ENCODE measurements at places on chromosomes 7 and 10.

- no peak for DNase-seq
These were observed 16.4 kb downstream of the ITGA8 start for GRCh38 chr10:15703151-15703880.

GRCh38 chr7:88965371-88965770 lies 169.8 kb upstream of the TEX47 start:
- DNase-seq: no peak

DNA sequence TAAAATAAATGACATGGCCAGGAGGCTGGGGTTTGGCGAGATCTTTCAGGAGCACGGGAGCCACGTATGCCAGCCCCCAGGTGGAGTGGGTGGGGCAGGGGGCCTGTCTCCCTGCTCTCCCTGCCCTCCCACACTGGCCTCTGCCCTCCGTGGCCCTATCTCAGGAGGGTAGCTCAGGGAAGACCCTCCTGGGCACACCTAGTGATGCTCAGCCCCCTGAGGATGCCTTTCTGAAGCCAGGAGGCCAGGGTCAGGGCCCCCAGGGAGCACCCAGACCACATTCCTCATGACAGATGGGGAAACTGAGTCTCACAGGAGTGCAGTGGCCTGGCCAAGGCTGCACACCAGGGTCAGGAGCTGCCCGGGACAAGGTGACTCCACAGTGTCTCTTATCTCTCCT lies 223.4 kb downstream of the ELFN1 start:
- no peak for DNase-seq

- DNase-seq: no peak
These were observed 5.5 kb downstream of the IL15RA start for GRCh38 chr10:5971886-5972285.

GRCh38 chr10:49107111-49107886 lies 8.0 kb downstream of the VSTM4 start:
- no peak for DNase-seq

DNA sequence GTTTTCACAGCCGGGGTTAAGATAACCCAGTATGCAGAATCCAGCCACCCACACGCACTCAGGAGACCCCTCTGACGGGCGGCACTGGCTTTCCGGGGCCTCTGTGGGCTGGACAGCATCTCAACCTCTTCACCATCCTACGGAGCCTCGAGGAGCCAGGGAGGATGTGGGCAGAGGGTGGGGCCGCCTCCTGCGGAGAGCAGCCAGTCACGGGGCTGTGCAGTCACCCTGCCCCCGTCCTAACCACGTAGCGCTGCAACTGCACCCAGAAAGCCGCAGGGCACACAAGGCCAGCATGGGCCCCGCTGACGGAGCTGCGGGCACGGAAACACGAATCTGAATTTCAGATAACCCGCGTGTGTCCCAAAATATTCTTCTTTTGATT lies 270.3 kb downstream of the ELFN1 start:
- DNase-seq: peak; percentile 90

- DNase-seq: no peak
These were observed 133.1 kb downstream of the CUBN start for GRCh38 chr10:16996530-16996964.

DNA sequence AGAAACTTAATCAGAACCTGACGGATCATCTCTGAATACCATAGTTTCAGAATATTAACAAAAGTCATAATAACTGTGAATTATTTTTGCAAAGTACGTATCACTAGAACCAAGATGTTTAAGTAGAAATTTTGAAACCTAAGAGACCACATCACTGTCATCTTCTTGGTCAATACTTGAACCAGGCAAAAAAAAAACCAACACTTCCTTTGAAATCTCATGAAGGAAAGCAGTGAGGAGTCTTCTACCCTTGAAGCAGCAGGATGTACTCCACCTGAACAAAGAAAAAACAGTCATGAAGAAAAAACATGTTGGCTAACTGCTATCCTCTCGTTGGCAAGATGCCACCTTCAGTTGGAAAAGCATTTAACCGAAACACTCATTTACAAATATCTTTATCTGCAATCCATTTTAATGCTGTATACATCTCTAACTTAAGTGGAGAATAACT lies 82.4 kb downstream of the SRPK2 start:
- DNase-seq: no peak

DNA sequence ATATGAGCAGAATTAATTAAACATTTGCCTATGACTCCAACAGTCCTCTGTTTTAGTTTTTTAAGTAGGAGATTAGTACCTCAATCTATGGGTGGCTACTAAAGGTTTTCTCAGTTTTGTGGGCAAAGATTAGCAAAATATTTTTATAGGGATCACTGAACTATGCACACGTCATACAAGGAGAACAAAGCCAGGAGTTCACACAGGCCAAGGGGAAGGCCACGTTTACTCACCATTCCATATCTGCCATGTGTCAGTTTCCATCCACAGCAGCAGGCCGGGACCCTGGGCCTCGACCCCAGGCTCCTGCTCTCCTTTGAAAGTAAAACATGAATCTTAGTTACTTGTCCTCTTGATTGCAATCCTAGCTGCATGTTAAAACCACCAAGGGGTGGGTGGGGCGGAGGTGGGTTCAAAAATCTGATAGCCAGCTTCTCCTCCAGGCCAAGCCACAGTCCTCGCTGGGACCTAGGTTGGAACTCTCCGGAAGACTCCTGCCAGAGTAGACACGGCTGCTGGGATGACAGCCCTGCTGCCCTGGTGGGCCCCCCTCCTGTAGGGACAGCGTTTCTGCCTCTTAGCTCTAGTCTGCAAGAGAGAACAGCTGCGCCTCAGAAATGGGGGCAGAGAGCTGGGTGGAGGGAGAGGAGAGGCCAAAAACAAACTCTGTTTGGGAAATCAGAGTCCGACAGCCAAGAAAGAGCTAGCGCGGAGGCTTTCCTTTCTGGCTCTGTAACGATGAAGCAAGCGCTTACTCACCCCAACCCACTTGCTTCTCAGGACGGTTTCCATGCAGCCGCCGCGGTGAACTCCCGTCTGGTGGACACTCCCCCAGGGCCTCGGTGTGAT lies 35.6 kb downstream of the PITRM1 start:
- DNase-seq: no peak

DNA sequence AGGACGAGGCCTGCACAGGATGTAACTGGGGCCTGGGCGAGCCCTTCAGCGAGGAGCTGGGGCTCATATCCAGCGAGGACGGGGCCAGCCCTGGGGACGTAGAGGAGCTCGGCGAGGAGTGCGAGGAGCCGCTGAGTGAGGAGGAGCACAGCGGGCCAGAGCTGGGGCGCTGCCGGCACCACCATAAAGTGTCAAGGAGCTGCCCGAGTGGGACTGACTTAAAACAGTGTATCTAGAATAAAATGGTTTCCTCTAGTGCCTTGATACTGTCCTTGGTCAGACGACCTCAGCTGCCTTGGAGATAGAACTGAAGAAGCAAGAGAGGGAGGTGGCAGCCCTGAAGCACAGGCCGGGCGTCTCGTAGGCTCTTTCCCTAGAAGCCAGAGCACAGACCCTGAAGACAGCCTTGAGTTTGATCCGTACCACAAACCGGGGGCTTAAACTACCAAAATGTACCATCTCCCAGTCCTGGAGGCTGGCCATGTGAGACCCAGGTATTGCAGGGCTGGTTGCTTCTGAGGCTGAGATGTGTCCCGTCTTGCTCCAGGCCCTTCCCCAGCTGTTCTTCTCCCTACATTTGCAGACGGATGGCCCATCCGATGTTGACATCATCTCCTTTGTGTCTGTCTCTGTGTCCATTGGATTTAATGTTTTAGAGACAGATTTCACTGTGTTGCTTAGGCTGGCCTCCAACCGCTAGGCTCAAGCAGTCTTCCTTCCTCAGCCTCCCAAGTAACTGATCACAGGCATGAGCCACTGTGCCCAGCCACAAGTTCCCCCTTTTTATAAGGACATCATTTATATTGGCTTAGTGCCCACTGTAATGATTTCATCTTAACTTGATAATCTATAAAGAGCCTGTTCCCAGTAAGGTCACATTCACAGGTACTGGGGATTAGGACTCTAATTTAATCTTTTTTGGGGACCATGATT lies 35.8 kb downstream of the DNAJB6 start:
- DNase-seq: no peak

DNA sequence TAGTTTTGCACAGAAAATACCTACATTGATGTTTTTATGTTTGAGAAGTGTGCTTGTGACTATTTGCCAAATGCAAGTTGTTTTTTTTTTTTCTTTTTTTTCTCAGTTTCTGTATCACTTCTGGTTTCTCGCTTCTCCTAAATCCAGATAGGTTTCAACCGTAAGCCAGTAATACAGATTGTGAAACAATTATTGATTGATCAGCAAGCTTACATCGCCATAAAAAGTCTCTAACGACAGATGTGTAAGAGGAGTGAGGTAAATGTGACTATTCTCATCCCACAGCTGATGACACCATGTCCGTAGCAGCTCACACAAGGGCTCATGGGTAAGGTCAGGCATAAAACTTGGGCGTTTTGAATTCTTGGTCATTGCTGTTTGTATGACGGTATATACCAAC lies 202.8 kb upstream of the AKR1E2 start:
- no peak for DNase-seq

- no peak for DNase-seq
These were observed 64.6 kb downstream of the GRID1 start for GRCh38 chr10:86301971-86302370.

DNA sequence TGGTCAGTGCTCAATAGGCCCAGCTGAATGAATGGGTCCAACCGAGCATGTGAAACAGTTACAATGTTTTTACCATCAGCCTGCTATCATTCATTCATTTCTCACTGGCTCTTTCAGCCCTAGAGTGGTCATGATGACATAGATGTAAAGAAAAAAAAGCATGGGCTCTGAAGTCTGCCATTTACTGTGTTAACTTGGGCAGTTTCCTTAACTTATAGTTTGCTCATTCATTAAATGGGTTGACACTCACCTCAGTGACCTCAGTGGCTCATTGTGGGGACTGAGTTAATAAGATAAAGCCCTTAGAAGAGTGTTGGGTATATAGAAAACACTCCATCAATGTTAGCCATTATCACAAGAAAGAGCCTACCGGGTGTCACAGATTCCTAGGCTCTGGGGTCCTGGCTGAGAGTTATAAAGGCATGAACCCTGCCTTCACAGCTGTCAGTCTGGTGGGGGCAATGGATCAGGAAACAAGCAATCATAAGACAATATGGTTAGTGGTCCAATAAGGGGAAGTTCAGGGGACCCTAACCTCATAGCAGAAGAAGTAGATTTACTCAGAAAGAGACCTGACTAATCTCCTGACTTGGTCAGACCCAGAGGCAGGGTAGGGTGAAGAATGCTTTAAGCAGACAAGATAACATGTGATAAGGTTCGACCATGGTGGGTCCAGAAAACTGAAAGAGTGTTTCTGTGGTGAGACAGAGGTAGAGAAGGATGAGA lies 29.7 kb upstream of the GPAM start:
- DNase-seq: no peak

DNA sequence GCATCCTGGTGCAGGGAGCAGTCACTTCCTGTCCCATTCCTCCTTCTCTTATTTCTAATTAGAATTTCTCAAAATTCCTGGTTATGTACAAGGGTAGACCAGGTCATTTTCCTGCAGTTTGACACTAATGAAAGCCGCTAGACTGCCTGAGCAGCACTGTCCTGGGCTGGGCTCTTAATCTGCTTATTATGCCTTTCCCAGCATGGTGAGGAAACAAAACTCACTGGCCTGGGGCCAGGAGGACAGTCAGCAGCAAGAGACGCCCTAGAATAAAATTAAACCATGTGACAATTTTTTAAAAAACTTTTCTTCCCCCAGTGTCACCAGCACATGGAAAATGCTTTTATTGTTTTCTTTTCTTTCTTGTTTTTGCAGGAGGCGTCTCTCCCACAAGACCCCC lies 647.5 kb downstream of the TYW1 start:
- no peak for DNase-seq

GRCh38 chr7:92824450-92824849 lies 11.9 kb downstream of the CDK6 start:
- DNase-seq: no peak

GRCh38 chr10:100889546-100889945 lies 23.2 kb upstream of the SLF2 start:
- no peak for DNase-seq

GRCh38 chr7:157703534-157704195 lies 366.9 kb downstream of the DNAJB6 start:
- no peak for DNase-seq

- peak; percentile 50 for DNase-seq
These were observed at the start of gene TCF7L2 for GRCh38 chr10:112949875-112950507. TCF7L2 (plus strand) TSS chr10:112950247; CDS start chr10:112950757, 510 bp downstream.

DNA sequence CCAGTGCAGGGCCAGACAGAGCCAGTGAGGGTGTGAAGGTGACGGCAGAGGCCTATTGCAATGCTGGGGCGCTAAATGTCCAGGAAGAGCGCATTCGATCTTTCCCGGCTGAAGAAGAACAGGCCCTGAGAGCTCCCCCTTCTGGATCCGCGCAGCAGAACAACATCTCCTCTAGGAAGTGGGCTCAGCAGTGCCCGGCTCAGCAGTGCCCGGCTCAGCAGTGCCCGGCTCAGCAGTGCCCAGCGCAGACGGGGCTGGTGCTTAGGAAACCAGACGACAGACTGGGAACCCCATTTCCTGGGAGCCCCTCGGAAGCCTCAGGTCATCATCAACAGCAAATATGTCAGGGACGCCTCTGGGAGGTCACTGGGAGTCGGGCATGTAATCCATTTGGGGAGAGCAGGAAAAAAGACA lies 4.7 kb upstream of the NOS3 start:
- no peak for DNase-seq

DNA sequence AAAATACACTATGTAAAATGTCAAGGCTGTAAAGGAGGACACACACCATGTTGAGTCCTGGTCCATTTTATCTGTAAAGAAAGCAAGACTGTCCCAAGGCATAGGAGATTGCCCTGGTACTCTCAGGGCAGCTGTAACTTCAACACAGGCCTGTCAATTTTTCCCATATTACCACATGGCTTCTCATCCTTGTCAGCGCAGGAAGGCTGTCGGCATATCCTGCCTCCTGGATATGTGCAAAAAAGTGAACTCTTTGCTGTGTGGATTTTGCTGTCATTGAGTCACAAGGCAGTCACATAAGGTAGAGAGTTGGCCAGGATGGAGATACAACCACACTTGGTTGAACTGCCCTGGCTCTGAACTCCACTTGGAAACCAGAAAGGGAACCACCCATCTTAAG lies 8.7 kb downstream of the DUSP5 start:
- DNase-seq: no peak

- no peak for DNase-seq
These were observed 650.9 kb upstream of the GALNT17 start for GRCh38 chr7:70480927-70481569.

DNA sequence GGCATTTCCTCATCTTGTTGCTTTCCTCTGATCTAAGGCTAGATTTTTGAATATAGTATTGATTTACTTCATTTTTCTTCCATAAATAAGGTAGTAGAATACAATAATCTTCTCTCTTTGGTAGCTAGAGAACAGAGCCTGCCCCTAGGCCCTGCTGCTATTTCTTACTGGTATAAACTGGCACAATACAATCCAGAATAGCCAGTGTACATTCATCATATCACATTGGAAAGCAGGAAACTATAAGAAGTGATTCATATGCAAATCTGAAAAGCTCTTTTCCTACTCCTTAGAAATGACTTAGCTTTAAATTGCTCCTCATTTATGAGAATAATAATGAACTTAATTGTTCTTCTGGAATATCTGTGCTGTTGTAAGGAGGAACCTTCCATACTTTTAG lies 100.2 kb downstream of the KCND2 start:
- DNase-seq: no peak

GRCh38 chr10:77007834-77008233 lies 629.8 kb downstream of the KCNMA1 start:
- no peak for DNase-seq

Measured in effector memory CD4-positive, alpha-beta T cell (primary cell).